ENCODE measurements at places on chromosomes 1 and 21. TPM values are rescaled to one million over a fixed set of nuclear protein-coding genes. Genes with fewer than 3 reads are reported as not detected.

CFAP141 gene
- 5.4 TPM for total RNA-seq

PROK1 gene
- not detected for total RNA-seq

A3GALT2 gene
- not detected for total RNA-seq

CYP4A11 gene
- total RNA-seq = not detected

AMY1A gene
- total RNA-seq = 2.1 TPM

SH2D2A gene
- 2.4 TPM for total RNA-seq

RIPK4 gene
- 12.9 TPM for total RNA-seq

SLC2A5 gene
- total RNA-seq = 2.8 TPM

SPRR1B gene
- not detected for total RNA-seq

PIGR gene
- 381 TPM for total RNA-seq

PRR9 gene
- not detected for total RNA-seq

HLCS gene
- total RNA-seq = 28.8 TPM

FLG2 gene
- total RNA-seq = not detected

HTR6 gene
- not detected for total RNA-seq

VSIG8 gene
- 0.46 TPM for total RNA-seq

FAM163A gene
- total RNA-seq = 0.09 TPM

STIL gene
- total RNA-seq = 5.9 TPM

SUSD4 gene
- 17.0 TPM for total RNA-seq

WDR4 gene
- 29.6 TPM for total RNA-seq

RORC gene
- 24.7 TPM for total RNA-seq

C1orf56 gene
- 4.3 TPM for total RNA-seq

RIMKLA gene
- total RNA-seq = 0.71 TPM

SPATA6 gene
- 94.2 TPM for total RNA-seq

ST6GALNAC3 gene
- 15.9 TPM for total RNA-seq

RHOU gene
- 25.8 TPM for total RNA-seq

RIPPLY3 gene
- 0.18 TPM for total RNA-seq

CFHR2 gene
- 0.28 TPM for total RNA-seq

OR2T34 gene
- total RNA-seq = not detected

SHISAL2A gene
- 1.7 TPM for total RNA-seq

OR2T27 gene
- total RNA-seq = not detected

FBLIM1 gene
- total RNA-seq = 55.0 TPM

KCNK2 gene
- 0.71 TPM for total RNA-seq

IFI16 gene
- total RNA-seq = 60.7 TPM

FCAMR gene
- total RNA-seq = not detected

RASAL2 gene
- total RNA-seq = 34.8 TPM

LEFTY2 gene
- 0.52 TPM for total RNA-seq

SPRR2G gene
- not detected for total RNA-seq

SLC45A1 gene
- total RNA-seq = 1.6 TPM

ZNF644 gene
- total RNA-seq = 121 TPM

SYCP1 gene
- total RNA-seq = 0.09 TPM

FAM151A gene
- not detected for total RNA-seq

TTC22 gene
- total RNA-seq = 3.4 TPM

C1orf185 gene
- not detected for total RNA-seq

SLC22A15 gene
- 16.4 TPM for total RNA-seq

NPR1 gene
- 98.9 TPM for total RNA-seq

SMPDL3B gene
- total RNA-seq = 16.5 TPM

All from lung (tissue), 17 donors.